Inflammatory macrophage (primary cell): ENCODE measurements at places on chromosomes 2 and 18.

GRCh38 chr2:103361712-103362111, 599.9 kb downstream of the TMEM182 start:
- no peak for DNase-seq

GRCh38 chr2:179555691-179556283, 291.2 kb upstream of the SESTD1 start:
- DNase-seq, result no peak

DNA sequence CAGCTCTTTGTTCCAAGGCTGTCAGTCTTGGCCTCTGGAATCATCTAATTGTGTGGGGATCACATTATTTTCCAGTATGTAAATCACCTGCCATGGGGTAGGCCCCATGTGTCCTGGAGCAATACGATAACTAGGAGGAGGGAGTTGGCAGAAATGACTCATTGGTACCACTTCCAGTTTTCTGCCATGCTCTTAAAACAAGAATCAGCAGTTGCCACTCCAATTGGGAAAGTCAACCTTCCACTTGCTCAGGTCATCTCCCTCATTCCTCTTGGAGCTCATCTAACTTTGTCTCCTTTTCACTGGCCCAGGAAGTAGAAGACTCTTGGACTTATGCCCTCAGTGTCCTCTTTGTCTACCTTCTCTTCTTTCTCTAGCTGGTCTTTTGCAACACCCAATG, 487.0 kb downstream of the SLC4A3 start:
- DNase-seq, result no peak

- no peak for DNase-seq
These were observed 41.9 kb downstream of the CPO start for GRCh38 chr2:206981086-206981674.

DNA sequence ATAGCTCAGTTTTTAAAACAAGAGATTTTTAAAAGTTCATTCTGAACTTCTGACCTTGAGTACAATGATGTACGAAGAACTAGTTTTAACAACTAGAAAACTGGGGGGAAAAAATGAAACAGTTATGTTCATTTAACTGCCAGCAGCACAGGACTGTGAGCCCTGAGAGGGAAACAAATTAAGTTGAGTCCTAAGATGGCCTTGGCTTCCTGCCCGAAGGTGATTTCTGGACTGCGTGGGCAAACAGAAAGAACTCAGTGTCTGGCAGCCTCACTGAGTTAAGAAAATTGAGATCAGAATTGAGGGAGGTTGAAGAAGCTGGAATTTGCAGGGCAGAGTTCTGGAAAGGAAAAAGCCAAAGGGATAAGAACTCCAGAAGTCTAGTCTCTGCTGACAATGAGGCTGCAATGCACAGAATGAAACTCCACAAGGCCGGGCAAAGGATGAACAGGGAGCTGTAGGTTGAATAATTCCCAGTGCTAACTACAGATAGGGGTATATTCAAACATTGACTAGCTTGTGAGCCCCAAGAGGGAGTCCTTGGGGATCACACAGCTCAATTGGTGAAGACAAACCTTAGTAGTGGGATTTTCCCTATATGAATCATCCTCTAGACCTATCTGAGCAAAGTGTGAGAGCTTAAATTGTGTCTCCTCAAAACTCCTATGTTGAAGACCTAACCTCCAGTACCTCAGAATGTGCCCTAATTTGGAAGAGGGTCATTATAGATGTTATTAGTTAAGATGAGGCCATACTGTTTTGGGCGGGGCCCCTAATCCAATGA, 13.1 kb upstream of the CRACDL start:
- no peak for DNase-seq

GRCh38 chr2:55159037-55159651, 72.9 kb downstream of the CLHC1 start:
- DNase-seq, result no peak

- DNase-seq, result no peak
These were observed 128.4 kb downstream of the CABLES1 start for GRCh38 chr18:23263551-23264235.

DNA sequence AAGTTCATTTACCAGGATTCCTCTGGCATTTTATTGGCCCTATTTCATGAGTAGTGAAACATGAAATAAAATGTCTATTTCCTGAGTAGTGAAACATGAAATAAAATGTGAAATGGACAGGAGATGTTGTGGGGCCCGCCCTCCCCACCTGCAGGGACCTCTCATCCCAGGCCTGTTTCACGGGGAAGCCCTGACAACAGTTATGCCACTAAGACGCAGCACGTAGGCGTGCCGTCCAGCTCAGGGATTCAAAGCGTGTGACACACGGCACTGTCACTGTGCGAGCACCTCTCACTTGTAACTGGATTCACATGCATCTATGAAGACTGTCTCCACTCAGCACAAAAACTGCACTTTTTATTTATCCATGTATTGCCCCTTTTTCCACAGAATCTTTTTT, 83.4 kb upstream of the SNTG2 start:
- no peak for DNase-seq

DNA sequence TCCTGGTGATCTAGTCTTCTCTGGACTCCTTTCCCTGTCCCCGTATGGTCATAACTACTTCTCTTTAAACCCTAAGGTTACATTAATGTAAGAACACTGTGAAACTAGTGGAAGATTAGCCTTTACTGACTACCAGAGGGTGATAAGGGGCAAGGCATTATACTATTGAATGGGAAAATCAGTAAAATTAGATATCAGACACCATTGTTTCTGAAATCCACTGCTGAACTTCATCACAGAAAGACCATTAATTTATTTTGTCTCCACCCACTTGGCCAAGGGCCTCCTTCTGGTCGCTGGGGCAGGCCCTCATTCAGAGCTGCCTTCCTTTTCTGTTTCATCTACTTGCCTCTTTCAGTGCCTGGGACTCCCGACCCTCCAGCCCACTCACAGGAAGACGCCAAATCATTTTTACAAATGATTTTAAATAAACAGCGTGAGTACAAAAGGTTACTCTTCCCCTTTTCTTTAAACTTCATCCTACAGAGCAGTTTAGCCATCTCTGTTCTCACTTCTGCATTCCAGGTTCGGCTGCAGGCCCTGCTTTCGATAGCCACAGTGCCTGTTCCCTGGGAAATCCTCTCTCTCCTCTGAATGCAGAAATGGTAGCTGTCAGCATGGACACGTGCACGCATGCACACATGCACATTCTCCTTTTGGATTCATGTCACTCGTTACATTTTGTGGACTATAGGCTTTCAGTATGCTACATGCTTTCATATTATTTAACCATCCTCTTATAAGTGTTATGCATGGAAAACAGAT, 70.3 kb upstream of the DOCK10 start:
- peak; percentile 85 for DNase-seq

DNA sequence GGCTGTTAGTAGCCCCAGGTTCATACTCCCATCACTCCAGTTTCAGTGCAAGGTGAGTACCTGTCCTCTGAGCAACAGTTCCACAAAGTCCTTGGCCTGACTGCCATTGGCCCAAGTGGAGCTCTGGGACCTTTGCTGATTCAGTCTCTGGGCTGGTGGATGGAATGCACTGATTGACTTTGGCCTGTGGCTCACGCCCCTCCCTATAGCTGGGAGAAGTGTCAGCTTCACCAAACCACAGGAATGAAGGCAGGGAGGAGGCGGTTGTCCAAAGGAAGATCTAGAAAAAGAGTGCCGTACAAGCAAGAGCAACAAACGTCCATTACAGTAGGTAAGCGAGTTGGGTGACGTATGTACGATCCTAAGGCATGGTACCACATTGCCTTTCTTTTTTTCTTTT, 34.0 kb downstream of the QPCT start:
- no peak for DNase-seq
